ENCODE measurements at places on chromosomes 7 and 10. TPM values are rescaled to one million over a fixed set of nuclear protein-coding genes. Genes with fewer than 3 reads are reported as not detected.

DNA sequence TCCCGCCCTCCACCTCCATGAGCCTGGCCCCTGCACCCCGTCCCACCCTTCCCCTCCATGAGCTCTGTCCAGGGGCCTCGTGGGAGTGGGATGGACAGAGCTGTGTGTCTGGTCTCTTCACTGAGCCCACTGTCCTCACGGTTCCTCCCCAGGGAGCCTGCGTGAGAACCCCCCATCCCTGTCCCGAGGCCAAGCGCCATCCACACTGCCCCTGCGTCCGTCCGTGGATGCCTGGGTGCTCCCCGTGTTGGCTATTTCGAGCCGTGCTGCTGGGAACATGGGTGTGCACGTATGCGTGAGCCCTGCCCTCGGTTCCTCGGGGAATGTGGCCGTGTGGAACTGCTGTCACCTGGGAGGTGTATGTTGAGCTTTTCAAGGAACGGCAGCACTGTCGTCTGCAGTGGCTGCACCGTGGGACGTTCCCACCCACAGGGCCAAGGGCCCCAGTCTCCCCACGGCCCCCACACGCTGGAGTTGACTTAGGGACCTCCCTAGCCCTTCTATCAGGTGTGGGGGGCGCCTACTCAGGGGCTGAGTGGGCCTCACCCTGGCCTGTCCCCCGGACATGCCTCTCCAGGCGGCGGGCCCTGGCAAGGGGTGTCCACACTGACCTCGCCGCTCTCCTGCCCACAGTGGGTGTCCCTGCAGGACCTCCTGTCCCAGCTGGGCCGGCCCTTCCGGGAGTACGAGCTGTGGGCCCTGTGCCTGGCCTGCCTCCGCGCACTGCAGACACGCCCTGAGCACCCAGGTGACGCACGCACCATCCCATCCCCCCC, 28.1 kb downstream of the KNDC1 start:
- DNase-seq = no peak

- no peak for DNase-seq
Observed at GRCh38 chr10:13905281-13905680, 318.5 kb downstream of the PRPF18 start.

DNA sequence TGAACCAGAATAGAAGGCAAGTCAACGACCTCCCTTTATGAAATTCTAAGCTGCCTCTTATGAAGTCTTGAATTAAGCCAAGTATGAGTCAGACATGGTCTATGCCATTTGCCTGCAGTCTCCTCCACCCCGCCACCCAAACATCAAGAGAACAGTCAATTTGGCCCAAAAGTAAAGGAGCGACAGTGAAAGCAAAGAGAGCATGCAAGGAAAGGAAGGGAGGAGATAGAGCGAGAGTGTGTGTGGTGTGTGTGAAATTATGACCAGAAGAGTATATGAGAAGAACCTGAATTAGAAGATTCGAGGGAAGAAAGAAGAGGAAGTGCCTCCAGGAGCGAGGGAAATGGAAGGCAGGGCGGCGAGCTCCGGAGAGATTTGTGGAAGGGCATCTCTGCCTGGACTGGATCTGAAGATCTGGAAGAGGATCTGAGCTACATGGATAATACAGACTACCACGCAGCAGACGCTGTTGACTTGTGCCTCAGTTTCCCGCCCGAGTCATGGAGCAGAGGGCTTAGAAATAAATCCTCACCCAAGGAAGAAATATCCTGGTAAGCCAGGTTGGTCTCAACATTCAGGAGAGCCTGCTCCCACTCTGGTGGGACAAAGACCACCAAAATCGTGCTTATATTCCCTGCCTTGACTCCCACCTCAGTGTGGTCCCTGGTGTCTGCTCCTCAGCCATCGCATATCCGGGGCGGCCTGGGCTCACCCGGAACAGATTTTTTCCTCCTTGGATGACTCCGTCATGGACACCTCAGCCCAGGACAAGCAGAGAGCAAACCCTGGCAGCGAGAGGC, 459 bp downstream of the ZDHHC6 start:
- peak; percentile 31 for DNase-seq

DNA sequence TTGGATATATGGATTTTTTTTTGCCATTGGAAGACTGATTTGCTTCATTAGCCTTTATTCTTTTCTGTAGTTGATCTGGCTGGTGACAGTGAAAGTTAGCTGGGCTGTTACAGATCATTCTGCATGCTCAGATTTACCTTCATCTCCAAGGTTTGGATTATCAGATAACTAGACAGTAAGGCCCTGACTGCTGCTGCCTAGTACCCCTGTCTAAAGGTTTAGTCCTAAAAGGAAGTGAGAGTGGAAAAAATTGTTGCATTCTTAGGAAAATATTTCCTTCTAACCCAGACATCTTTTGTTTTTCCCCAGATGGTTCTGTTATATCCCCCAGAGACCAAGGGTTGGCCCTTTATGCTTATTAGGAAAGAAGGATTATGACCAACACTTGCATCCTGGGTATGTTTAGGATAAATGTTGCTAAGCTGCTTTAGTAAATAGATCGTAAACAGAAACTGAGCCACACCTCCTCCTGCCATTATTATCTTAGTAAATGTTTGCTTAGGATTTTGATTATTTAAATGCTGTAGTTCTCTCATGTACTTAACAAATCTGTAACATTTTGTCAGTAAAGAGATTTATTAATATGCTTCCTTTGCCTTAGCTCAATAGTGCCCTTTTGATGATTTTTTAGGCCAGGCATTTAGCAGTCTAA, 44.4 kb downstream of the MCU start:
- no peak for DNase-seq

DNA sequence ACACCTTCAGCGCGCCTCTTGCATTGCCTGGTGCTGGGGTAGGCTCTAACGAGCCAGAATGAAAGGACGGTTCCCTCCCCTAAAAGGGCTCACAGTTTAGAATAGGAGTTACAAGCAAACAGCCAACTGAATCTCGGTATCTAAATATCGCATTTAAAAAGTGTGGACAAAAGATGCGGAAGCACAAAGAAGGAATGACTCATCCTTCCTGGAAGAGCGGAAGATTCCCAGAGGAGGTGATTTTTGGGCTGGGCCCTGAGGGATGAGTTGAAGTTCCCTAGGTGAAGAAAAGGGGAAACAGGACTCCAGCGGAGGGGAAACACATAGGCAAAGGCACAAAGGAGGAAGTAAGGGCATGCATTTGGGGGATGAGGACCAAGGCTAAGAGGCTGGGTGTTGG, 29.9 kb downstream of the SRRM3 start:
- DNase-seq = no peak

DNA sequence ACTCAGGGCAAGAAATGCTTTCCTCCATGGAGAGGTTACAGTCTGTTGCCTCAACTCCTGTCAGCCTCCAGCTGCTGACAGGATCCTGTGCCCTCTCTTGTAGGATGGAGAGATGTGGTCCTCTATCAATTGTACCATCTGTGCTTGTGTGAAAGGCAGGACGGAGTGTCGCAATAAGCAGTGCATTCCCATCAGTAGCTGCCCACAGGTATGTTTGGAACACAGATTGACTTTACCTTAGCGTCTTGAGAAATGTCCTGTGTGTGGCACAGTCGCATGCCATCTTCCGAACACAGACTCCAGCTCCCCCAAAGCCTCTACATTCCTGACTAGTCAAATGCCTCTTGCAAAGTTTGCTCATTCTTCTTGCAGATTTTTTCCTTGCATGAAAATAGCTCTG, 152.6 kb downstream of the BMPER start:
- no peak for DNase-seq

DNA sequence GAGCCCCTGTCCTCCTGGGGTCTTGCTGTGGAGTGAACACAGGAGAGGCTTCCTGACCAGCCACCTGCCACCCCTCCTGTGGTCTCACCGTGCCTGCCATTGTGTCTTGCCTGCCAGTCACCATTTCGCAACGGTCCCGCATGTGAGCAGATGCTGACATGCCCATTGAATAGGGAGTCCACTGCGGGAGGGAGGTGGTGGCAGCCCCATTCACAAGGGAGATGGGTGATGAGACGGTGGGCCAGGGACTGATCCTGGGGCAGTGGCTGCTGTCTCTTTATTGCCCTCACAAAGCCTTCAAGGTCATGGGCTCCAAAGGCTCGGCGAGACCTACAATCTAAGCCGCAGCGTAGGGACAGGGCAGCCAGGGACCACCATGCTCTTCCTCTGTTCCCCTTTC, 76.0 kb upstream of the NPTX2 start:
- DNase-seq = no peak

LRRC4 gene
- total RNA-seq = 3.3 TPM

LIPK gene
- not detected for total RNA-seq

GIMAP1 gene
- 6.7 TPM for total RNA-seq

MMD2 gene
- not detected for total RNA-seq

- no peak for DNase-seq
Observed at GRCh38 chr10:107557916-107558315, 393.4 kb upstream of the SORCS1 start.

GRCh38 chr10:30188101-30188500, 128.7 kb upstream of the JCAD start:
- no peak for DNase-seq

OR2A5 gene
- total RNA-seq = not detected

SEMA3A gene
- 1.2 TPM for total RNA-seq

DNA sequence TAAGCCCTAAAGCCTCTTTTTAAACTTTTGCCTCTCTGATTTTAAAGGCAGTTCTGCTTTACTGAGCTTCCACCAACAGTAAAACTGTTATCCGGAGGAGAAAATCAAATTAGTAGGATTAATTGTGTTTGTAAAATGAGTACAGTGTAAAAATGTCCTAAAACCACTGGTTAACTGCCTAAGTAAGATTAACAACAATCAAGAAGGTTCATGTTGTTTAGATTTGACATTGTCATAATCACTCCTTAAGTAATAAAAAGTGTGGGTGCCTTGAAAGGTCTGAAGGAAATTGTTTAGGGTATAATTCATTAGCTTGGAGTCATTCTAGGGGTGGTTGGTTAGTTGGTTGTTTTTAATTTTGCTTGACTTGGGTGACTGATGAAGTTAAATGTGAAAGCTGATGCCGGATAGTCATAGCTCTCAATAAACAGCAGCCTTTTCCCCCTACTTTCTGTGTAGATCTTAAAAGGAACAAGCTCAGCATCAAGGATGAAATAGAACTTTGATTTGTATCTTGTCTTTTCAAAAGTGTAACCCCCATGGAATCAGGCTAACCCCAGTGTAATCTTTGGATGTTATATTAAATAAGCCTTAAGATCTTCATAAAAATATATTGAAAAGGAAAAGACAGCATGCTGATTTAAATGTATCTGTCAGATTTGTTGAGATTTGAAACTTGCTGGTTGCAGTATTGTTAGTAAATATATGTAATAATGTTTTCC, 148.3 kb downstream of the ARID5B start:
- DNase-seq = no peak

GRCh38 chr10:77287647-77288120, 349.9 kb downstream of the KCNMA1 start:
- DNase-seq = no peak

DNA sequence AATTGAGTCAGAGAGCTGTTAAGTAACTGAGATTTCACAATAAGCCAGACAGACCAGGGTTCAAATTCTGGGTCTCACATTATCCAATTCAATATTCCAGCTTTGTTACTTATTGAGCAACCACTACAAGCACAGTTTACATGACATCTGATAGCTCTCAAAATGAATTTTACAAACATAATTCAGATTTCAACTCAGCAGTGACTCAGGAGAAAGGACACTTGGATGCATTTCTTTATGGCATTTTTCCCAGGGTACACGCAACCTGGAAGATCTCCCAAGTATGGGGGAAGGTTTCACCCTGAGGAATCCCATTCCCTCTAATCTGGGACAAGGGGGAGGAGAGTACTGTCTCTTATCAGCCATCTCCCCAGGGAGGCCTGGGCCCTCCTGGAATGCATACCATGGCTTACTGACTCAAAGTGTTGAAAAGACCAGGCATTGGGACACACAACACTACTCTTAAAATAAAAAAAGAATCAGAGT, 102.4 kb downstream of the CFTR start:
- peak; percentile 83 for DNase-seq

GRCh38 chr7:38655833-38656774, 24.9 kb upstream of the AMPH start:
- DNase-seq = peak; percentile 48

GRCh38 chr7:48426331-48426965, 255.2 kb downstream of the ABCA13 start:
- no peak for DNase-seq

- no peak for DNase-seq
Observed at GRCh38 chr10:132845780-132846595, 60.0 kb upstream of the NKX6-2 start.

PCLO gene
- 2.9 TPM for total RNA-seq

GRCh38 chr10:67770537-67770936, 67.5 kb downstream of the DNAJC12 start:
- DNase-seq = no peak

GRCh38 chr10:90317172-90317571, 540.7 kb downstream of the HTR7 start:
- no peak for DNase-seq

GRCh38 chr7:31545549-31545948, 31.7 kb downstream of the ITPRID1 start:
- no peak for DNase-seq

GRCh38 chr7:120996333-120996987, 7.9 kb downstream of the CPED1 start:
- DNase-seq = peak; percentile 19

GRCh38 chr10:13877154-13877909, 290.6 kb downstream of the PRPF18 start:
- peak; percentile 81 for DNase-seq
